Astrocyte of the spinal cord (primary cell): ENCODE measurements at places on chromosomes 4 and X.

- peak; percentile 16 for DNase-seq
Observed at GRCh38 chrX:41449615-41450014, 2.5 kb downstream of the NYX start.

- no peak for DNase-seq
Observed at GRCh38 chrX:130246084-130246483, 22.6 kb downstream of the ZNF280C start.

DNA sequence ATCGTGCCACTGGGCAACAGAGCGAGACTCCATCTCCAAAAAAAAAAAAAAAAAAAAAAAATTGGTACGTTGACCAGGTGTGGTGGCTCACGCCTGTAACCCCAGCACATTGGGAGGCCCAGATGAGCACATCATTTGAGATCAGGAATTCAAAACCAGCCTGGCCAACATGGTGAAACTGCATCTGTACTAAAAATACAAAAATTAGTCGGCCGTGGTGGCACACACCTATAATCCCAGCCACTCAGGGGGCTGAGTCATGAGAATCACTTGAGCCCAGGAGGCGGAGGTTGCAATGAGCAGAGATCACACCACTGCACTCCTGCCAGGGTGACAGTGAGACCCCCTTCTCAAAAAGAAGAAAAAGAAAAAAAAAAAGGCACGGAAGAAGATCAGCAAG lies 24.5 kb downstream of the RBMX start:
- DNase-seq, result no peak

GRCh38 chr4:40337051-40337450 lies 1.9 kb downstream of the CHRNA9 start:
- DNase-seq, result no peak

- DNase-seq, result no peak
Observed at GRCh38 chr4:74260036-74260435, 48.2 kb upstream of the EPGN start.

DNA sequence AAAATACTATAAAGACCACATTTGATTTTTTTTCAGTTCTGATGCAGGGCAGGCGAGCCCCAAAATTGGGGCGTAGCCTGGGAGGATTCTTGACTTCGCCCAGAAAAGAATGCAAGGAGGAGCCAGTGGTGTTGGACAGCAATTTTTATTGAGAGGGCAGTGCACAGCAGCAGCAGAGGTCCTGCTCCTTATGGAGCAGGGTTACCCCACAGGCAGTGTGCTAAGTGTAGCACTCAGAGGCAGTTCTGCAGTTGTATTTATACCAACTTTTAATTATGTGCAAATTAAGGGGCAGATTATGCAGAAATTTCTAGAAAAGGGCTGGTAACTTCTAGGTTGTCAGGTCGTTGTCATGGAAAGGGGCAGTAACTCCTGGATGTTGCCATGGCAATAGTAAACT lies 69.9 kb downstream of the GASK1B start:
- no peak for DNase-seq

DNA sequence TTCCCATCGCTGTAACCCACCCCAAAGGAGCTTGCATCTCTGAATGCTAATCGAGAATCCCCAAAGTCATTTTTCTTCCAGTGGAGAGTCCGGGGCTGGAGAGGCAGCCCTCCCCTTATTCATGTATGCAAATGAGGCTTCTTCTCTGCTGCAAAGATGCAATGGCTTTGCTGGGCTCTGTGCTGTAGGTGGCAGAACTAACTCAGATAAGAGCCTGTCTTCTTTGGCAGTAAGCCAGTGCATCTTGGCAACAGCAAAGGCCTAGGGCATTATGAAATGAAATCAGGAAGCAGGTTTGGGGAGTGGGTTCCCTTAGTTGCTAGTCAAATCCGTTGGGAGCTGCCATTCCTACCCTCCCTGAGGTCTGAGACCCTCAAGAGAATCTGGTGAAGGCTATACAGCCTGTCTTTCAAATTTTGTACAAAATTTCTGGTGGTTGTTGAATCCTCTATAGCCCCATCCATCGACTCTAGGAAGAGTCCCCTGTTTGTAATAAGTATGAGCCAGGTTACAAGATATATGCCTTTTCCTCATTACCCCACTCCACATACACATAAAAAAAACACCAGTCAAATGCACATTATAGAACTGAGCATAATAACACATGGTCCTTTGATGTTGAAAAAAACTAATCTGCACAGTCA lies 290.6 kb upstream of the TAPT1 start:
- peak; percentile 61 for DNase-seq

- no peak for DNase-seq
Observed at GRCh38 chr4:186689476-186689875, 34.2 kb downstream of the FAT1 start.

DNA sequence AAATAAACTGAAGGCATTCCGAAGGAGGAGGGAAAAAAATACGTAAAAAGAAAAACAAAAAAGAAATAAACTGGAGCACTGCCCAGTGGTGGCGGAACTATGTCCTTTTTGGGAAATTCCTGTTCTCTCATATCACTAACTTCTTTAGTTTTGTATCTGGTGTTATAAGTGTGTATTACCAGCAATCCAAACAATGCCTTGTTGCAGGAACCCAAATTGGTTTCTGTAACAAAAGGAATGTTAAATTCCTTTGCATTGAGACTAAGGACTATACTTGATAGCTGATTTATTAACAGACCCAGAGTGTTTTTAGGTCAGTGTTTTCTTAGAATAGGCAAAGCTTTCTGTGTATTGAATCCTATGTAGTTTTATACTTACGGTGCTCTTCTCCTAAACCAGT lies 6.6 kb downstream of the CCNG2 start:
- no peak for DNase-seq

GRCh38 chr4:56314207-56314915 lies 72.9 kb downstream of the AASDH start:
- DNase-seq, result no peak

- no peak for DNase-seq
Observed at GRCh38 chr4:110099638-110100037, 98.8 kb downstream of the ELOVL6 start.

DNA sequence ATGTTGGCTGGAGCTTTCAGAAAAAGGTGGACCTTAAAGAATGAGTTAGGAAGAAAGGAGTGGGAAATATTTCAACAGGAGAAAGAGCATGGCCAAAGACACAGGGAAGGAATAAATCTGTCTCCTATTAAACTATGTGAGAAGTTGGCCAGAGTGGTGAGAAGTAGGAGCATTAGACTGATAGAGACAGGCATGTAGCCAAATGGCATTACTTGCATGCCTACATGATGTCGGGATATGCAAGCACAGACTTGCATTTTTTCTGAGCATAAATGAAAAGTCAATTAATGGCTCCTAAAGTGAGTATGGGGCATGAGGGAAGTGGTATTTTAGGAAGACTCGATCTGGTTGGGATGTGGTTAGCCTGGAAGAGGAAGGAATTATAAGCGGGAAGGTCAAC lies 279.6 kb upstream of the PITX2 start:
- DNase-seq, result peak; percentile 8

GRCh38 chr4:168931215-168931650 lies 78.8 kb downstream of the CBR4 start:
- no peak for DNase-seq

GRCh38 chr4:41256131-41256739 lies 493 bp upstream of the UCHL1 start:
- DNase-seq, result peak; percentile 61

DNA sequence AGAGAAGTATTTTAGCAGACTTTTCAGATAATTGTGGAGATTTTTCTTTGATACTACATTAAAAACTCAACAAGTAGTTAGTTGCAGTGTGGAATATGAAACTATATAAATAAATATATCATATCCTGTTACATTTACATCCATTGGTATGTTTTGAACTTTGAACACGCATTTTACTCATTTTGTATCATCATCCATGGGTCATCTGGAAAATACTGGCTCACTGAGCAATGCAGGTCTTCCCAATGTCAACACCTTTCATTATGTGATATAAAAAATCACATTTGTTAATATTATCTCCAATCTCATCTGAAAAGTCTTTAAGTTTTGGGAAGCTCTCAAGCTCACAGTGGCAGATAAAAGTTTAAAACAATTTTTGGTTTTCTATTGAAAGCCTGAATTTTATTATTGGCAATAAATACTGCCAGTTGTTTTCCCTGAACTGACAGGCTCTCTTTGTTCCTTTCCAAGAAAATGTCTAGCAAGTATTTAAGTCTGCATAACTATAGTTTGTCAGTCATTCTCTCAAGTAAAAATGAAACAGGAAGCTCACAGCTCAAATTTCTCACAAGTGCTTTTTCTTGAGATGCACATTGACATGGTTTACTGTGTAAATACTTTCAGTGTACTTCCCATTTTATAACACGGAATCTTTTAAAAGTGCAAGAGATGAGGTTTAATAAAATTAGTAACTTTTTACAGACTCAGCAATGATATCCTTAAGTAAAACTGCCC lies 183.5 kb upstream of the GPC4 start:
- DNase-seq, result no peak

GRCh38 chr4:154467886-154468285 lies 23.7 kb downstream of the DCHS2 start:
- DNase-seq, result no peak

GRCh38 chr4:53929955-53930798 lies 134.2 kb downstream of the CHIC2 start:
- peak; percentile 87 for DNase-seq

DNA sequence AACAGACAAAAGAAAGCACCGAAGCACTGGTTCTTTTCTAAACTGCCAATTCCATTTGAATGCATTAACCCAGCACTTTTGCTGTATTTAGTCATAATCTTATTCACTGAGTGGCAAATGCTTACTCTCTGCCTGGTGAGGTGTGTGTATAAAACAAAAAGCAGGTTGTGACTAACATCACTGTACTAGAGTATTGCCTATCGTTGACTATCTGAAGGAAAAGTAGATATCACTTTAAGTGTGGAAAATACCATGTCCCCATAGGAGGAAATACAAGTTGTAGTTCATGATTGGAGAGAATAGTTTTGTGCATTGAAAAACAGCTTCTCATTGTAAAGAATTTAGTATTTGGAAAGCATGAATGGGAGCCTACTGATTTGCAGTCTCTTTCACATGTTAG lies 2.7 kb downstream of the PDLIM5 start:
- peak; percentile 46 for DNase-seq

DNA sequence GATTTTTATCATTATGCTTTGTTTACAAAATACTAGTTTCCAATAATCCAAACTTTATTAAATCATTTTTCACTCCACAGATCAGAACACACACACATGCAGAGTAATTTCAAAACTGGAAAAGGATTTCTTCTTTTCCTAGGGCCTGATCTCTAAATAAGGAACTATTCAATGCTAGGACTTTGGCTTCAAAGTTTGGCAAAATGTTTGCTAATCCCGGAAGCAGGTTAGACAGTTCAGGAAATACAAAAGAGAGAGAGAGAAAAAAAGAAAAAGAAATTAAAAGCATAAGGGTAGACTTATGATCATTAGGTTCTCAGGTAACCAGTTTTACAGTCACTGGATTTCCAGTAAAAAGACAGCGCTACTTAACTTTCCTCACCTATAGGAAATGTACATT lies 211.0 kb downstream of the DCLK2 start:
- DNase-seq, result no peak

- no peak for DNase-seq
Observed at GRCh38 chr4:45172636-45173035, 446.3 kb upstream of the GNPDA2 start.

DNA sequence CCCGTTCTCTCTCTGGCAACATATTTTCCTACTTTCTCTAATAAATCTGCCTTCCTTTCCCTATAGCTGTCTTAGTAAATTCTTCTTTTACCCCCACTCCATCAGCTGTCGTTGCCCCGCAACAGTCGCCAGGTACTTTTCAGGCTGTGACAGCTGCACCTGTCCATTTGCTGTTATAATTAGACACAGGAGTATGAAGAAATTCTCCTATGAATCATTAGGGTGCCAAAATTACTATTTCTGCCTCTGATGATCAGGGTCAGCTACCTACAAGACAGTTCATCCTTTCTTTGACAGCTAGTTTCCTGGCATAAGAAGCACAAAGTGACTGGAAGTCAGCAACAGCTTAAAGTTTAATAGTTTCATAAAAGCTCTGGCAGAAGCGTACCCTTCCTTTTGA lies 19.5 kb upstream of the GALNTL6 start:
- no peak for DNase-seq

- DNase-seq, result peak; percentile 73
Observed at GRCh38 chrX:27728291-27728690, 79.5 kb upstream of the MAGEB10 start.

DNA sequence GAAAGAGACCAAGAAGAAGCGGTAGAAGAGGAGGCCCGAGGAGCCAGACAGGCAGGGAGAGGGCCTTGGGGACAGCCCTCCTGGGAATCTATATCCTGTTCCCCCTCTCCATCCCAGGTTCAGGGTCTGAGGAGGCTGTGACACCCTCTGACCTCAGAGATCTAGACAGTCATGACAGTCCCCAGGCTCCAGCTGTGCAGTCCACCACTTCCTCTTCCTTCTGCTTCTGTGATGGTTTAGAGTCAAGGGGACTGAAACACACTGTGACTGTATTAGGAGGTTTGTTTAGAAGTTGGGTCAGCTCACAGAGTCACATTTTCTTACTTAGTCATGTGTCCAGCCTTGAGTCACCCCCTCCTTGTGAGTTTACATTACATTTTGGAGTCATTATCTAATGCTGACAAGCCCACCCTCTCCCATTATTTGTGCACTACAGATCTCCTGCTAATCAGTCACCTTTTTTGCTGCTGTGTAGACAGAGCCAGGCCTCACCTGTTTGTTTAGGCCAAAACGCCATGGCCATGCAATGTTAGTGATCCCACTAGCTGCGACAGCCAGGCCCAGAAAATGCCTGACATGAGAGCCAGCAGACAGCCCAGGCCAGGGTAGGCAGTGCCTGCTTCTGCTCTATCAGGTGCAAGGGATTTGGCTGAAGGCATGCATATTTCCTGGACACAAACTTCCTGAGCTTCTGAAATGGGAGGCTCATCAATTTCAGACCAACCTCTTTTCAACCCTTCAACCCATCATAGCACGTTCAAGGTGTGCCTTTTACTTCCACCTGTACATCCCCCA lies 26.0 kb downstream of the MANBA start:
- peak; percentile 15 for DNase-seq

DNA sequence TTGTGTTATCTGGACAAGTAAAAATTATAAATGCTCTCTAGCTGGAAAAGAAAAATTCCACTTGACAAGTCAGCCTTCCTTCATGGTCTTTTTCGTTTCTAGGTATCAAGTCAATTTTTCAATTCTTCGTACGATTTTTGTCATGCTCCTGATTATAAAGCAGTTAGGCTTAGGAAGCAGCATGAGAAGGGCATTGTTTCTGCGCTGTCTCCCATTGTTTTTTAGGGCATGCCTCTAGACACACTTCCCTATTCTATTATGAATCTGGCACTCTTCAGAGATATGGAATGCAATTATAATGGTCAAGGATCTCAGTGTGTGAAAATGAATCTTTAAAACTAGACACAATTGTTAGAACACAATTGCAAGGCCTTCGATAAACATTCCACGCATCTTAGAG lies 164.1 kb upstream of the FAT1 start:
- no peak for DNase-seq

DNA sequence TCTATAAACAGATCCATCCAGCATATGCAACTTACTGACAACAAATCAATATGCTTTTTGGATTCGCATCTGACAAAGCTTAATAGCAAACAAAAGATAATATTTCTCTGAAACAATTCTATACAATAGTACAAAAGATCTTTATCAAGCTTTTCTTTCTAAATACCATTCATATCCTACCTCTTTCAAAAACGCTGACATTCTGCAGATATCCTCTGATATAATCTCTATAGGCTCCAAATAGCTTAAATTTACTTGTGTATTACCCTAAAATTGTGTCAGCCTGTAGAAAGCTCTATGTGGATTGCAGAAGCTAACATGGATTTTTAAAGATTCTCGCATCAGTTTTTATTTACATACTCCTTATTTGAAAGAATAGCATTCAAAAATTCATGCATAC lies 260.6 kb downstream of the GASK1B start:
- DNase-seq, result no peak

- DNase-seq, result no peak
Observed at GRCh38 chrX:7815166-7815805, 27.7 kb upstream of the VCX start.
